ENCODE measurements at places on chromosomes 3 and 15.

DNA sequence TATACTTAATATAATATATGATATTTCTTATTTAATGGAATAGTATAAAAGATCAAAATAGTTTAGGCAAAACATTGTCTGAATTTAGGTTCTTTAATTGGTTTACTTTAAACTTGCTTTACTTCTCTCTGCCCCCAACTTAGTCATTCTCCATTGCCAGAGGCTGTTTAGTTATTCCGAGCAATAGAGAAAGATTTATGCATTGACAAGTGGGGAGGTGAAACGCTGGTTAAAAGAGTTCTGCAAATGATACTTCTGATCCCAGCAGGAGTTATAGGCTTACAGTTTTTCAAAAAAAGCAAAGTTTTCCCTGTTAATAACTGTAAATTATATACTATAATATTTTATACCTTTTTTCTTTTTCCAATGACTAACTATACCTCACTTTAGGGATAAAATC, 145.4 kb downstream of the EPHA3 start:
- DNase-seq = no peak

DNA sequence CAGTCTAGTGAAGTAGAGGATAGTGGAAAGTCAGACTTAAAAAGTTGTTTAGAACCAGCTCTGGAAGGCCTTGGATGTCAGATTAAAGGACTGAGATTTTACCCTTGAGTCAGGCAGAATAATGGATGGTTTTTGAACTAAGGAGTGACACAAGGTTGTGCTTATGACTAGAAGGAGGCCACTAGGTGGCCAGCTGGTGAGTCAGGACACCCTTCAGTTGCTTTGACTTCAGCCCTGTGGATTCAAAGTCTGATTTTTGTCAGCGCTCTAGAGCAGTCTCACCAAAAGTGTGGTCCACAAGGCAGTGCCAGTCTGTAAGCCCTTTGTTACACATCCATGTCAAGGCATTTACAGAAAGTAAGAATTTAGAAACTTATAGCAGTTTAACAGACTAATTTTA, 3.8 kb upstream of the GABPB1 start:
- peak; percentile 70 for DNase-seq

- no peak for DNase-seq
These were observed 5.9 kb upstream of the DNASE1L3 start for GRCh38 chr3:58216496-58217195.

DNA sequence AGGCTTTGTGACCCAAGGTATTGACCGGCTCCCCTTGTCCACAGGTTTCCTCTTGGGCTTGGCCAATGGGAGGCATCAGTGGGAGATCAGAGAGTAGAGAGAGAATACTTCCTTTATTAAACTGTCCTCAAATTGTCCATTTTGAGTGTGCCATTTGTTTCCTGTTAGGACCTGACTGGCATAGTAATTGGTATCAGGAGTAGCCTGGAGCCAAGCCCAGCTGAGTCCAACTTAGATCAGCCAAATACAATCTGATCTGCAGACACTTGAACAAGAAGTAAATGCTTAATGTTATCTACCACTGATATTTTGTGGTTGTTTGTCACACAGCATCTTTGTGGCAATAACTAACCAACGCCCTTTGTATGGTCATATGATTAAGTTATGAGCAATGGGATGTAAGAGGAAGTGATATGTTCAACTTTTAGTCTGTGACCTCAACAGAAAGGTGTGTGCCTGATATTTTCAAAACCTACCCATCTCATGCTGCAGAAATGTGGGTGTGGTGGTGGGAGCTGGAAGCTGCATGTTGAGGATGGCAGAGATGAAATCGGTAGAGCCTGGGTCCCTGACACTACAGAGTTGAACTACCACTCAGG, 13.3 kb downstream of the MYD88 start:
- no peak for DNase-seq

DNA sequence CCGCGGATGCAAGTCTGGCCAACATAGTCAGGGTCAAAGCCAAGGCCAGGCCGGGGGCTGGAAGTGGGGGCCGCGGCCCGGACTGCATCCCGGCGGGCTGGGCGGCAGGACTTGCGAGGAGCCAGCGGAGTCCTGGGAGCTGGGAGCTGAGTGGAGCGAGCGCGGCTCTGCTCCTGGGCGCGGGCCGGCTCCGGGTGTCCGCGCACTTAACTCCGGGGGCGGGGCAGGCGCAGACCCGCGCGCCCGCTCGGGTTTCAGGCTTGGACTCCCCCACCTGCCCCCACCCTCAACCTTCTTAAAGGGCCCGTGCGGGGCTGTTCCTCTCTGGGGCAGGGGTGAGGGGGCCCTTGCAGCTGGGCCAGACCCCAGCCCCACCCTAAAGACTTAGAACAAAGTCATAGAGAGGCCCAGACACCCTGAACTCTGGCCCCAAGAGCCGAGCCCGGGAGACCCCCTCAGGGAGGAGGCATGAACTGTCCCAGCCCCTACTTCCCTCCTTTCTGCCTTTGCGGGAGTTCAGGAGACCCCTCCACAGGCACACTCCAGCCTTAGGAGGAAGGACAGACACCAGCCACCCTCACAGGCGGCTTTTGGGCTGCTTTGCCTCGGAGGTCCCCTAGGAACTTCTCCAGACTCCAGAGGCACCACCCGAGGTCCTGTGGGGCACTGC, at the start of gene CSPG4:
Gene CSPG4 (minus strand): TSS at position 181 of the 670 bp plus-strand sequence. CDS start 93 bp downstream, at position 88.
- DNase-seq = no peak

Measured in NAMALWA (cell line).